Smooth muscle cell of the umbilical artery (primary cell): ENCODE measurements at places on chromosomes 7 and 10. TPM values are rescaled to one million over a fixed set of nuclear protein-coding genes. Genes with fewer than 3 reads are reported as not detected.

The FAM24A gene
- total RNA-seq: not detected in 2 replicates

The CD36 gene
- 1.2 TPM in 2 replicates for total RNA-seq

The POLR2J3 gene
- total RNA-seq: 18.4 and 21.8 TPM in 2 replicates

The NEURL1 gene
- 0.18 and 0.59 TPM in 2 replicates for total RNA-seq

The ZNF365 gene
- total RNA-seq: 2.7 and 2.8 TPM in 2 replicates

The ELFN1 gene
- 0.30 and 0.74 TPM in 2 replicates for total RNA-seq

The IFIT1B gene
- total RNA-seq: not detected in 2 replicates

The NPY4R2 gene
- total RNA-seq: 0.37 and 1.5 TPM in 2 replicates

The FANK1 gene
- total RNA-seq: 4.5 and 4.6 TPM in 2 replicates

The UPK3BL2 gene
- 0.89 and 1.9 TPM in 2 replicates for total RNA-seq

The PRSS2 gene
- total RNA-seq: not detected in 2 replicates

The CHN2 gene
- 0.28 and 1.5 TPM in 2 replicates for total RNA-seq

The LRRC17 gene
- total RNA-seq: 28.2 and 69.2 TPM in 2 replicates

The MNX1 gene
- total RNA-seq: not detected in 2 replicates

The LFNG gene
- 12.2 and 16.6 TPM in 2 replicates for total RNA-seq

The SLC26A3 gene
- total RNA-seq: not detected in 2 replicates
